ENCODE measurements at places on chromosomes 12 and 14. TPM values are rescaled to one million over a fixed set of nuclear protein-coding genes. Genes with fewer than 3 reads are reported as not detected.

DNA sequence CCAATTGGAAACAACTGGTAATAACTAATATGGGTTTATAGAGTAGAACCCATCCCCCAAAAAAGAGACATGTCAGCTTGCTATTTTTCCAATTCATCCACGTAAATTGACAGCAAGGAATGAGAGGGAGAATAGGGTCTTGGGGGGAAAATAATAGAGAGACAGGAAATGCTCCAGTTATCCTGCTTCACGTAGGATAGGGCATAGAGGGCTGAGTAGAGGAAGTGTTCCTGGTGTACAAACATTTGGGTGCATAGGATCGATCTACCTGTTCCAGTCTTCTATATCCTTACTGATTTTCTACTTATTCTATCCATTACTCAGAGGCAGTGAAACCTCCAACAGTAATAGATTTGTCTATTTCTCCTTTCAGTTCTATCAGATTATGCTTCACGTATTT is 49.6 kb upstream of the COL2A1 start:
- no peak for DNase-seq

DNA sequence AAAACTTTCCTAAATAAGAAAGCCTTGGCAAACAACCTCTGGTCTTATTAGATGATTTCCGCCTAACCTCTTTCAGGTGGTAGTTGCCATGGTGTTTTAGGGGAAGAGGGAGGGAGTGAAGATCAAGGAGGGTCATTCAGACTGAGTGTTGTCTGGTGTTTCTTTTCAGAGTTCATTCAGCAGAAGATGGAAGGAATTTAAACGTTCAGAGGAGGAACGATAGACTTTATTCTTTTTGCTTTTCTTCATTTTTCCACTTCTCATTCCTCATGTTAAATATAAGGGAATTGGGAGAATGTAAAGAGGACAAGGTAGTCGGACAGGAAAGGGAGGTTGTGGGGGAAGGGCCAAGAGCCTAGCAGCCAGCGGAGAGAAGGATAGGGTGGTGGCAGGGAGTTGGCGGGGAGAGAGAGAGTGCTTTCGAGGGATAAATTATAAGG is 17.4 kb upstream of the SALL2 start:
- no peak for DNase-seq

SPX gene
- 1.2 TPM for polyA plus RNA-seq

LRTM2 gene
- not detected for polyA plus RNA-seq

- no peak for DNase-seq
These were observed 125.0 kb upstream of the FAR2 start for GRCh38 chr12:29024117-29024516.

DNA sequence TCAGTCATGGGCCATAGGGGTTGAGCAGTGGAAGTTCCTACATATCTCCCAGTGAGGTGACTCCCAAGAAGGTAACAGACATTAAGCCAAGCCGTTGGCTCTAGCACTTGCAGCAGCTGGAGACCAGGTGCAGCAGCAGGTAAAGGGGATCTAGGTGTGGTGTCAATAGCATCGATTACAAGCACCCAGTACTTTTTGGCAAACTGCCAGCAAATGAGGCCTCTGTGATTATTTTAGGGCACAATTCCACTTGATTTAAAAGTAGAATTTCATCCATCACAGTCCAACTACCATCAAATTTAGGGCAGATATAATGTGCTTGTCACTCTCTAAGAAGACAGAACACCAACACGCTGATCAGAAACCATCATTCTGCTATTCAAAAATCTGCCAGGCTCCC is 224.1 kb upstream of the EGLN3 start:
- DNase-seq, result no peak
